Activated CD8-positive, alpha-beta memory T cell treated with anti-CD3 and anti-CD28 coated beads, Interleukin-2, amount 10 ng/mL, durations not matched to agents 7 days and 5 days (primary cell): ENCODE measurements at places on chromosomes 6 and 20.

DNA sequence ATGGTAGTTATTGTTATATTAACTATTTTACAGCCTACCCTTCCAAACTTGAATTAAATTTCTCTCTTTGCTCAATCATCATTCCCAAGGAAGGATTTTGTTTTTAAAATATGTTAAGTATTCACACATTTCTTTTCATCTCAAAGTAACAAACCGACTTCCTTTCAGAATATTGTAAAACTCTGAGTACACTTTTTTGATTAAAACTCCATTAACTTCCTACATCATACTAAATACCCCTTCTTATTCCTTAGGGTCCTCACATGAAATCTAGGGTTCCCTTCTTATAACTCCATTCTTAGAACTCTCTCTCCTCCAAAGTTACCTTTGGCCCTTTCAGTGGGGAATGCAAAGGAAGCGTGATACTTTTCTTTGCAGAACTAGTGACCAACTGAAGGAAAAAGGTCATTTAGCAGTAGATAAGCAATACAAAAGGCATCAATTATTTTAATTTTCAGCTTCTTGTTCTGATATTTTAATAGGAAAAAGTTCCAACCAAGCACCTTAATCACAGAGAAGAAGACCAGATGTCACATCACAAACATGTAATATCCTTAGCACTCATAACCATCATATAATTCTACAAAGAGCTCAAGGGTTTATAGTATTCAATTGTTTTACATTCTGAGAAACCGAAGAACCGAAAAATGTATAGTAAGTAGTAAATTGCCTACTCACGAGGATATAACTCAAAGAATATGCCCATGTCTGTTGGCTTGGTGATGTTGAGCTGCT is 494 bp downstream of the RHAG start:
- H3K27ac ChIP-seq: no peak overlapping the region
- H3K27me3 ChIP-seq: no peaks in the 10 kb centered on the region
- no peaks in the 10 kb centered on the region for H3K36me3 ChIP-seq
- H3K4me1 ChIP-seq: no peaks in the 10 kb centered on the region
- no peak for DNase-seq
- H3K4me3 ChIP-seq: no peak overlapping the region

- no peak overlapping the region for H3K4me3 ChIP-seq
- H3K27ac ChIP-seq: no peak overlapping the region
- H3K27me3 ChIP-seq: no peaks in the 10 kb centered on the region
- no peak for DNase-seq
Observed at GRCh38 chr6:133644892-133645619, 243.9 kb upstream of the TCF21 start.

GRCh38 chr6:17219098-17219497 is 62.1 kb upstream of the RBM24 start:
- no peaks in the 10 kb centered on the region for H3K36me3 ChIP-seq
- DNase-seq: no peak
- no peak overlapping the region for H3K27ac ChIP-seq
- no peaks in the 10 kb centered on the region for H3K27me3 ChIP-seq

DNA sequence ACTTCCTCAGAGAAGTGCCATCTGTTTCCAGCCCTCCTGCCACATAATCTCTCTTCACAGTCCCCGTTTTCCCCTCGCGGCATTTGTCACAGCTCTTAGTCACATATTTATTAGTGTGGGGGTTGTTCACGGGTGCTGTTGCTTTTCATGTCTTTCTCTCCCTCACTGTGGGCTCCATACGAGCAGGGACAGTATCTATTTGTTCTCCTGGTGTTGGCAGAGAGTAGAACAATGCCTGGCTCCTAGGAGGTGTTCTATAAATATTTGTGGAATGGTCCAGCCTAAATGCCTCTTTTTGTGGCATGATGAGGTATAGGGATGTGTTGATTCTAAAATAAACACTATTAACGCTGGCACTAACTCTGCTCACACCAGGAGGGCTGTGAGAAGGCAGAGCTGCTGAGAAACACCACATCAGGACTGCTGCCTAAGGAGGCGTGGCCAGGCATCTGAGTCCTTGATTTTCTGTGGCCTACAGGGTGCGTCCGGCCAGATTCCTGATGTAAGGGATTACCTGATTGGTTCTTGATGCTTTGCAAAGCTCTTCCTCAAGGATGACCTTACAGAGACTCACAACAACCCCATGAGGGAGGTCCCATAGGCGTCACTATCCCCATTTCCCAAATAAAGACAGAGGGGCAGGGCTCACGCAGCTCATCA is 219.8 kb upstream of the ARID1B start:
- H3K4me1 ChIP-seq: no peaks in the 10 kb centered on the region
- peaks cover 1% of the 10 kb centered on the region for H3K36me3 ChIP-seq
- H3K27me3 ChIP-seq: peaks cover 9% of the 10 kb centered on the region
- DNase-seq: no peak

GRCh38 chr20:4957939-4958362 is 43.4 kb downstream of the SLC23A2 start:
- H3K27me3 ChIP-seq: no peaks in the 10 kb centered on the region
- no peak overlapping the region for H3K4me3 ChIP-seq
- peaks cover 21% of the 10 kb centered on the region for H3K4me1 ChIP-seq
- peaks cover 3% of the 10 kb centered on the region for H3K36me3 ChIP-seq
- no peak overlapping the region for H3K27ac ChIP-seq

DNA sequence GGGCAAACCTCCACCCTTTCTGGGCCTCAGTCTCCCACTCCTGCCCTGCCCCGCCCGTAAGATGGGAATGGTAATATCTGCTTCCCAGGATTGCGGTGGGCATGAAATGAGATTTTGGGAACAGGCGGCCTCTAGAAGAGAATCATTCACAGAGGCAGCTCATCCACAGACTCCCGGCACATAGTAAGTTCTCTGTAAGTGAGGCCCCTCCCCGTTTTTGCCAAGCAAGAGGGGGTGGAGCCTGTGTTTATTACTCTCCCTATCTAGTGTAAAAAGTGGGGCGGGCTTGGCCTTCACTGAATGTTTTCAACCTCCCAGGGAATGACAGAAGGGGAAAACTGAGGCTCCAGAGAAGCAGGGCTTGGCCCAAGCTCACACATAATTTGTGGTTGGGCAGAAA is 20.0 kb downstream of the SUN5 start:
- no peaks in the 10 kb centered on the region for H3K36me3 ChIP-seq
- H3K4me1 ChIP-seq: no peaks in the 10 kb centered on the region
- no peaks in the 10 kb centered on the region for H3K27me3 ChIP-seq

DNA sequence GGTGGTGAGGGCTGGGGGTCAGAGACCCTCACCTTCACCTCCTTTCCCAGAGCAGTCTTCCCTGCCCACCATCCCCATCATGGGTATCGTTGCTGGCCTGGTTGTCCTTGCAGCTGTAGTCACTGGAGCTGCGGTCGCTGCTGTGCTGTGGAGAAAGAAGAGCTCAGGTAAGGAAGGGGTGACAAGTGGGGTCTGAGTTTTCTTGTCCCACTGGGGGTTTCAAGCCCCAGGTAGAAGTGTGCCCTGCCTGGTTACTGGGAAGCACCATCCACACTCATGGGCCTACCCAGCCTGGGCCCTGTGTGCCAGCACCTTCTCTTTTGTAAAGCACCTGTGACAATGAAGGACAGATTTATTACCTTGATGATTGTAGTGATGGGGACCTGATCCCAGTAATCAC is 2.1 kb downstream of the HLA-G start:
- DNase-seq: no peak
- no peak overlapping the region for H3K27ac ChIP-seq
- H3K4me3 ChIP-seq: no peak overlapping the region
- H3K4me1 ChIP-seq: peaks cover 13% of the 10 kb centered on the region

DNA sequence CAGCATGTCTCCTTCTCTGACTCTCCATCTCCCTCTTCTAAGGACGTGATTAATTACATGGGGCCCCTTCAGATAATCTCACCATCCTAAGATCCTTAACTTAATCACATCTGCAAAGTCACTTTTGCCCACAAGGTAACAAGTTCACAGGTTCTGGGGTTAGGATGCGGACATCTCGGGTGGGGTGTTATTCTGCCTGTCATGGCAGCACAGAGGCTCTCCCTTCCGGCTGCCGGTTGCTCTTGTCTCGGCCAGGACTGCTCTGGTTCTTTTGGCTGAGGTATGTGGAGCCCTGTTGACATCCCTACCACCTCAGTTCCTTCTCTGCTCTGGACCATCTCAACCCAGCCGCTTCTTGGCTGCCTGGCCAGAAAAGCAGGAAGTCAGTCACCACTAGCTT is 4.2 kb upstream of the CST11 start:
- no peak for DNase-seq
- H3K4me1 ChIP-seq: peaks cover 22% of the 10 kb centered on the region
- peak overlapping the region; percentile 58 for H3K27ac ChIP-seq
- H3K4me3 ChIP-seq: no peak overlapping the region
- H3K27me3 ChIP-seq: peaks cover 7% of the 10 kb centered on the region

DNA sequence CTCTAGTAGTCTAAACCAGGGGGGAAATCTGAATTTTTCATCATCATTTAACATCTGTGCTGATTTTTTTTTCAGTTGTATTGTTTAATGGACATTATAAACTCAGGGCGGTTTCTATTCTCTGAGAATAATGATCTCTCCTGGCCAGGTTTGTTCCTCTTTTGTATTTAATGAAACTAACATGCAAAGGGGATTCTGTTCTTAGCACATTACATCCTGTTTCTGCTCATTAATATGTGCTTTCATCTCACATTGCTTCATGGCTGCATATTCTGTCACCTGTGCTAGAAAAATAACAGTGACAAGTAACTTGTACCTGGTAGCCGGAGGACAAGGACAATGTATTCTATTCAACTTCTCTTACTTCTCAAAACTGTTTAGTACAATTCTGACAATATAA is 806 bp downstream of the HLA-DOB start:
- DNase-seq: no peak
- no peaks in the 10 kb centered on the region for H3K27me3 ChIP-seq
- peaks cover 6% of the 10 kb centered on the region for H3K4me1 ChIP-seq
- no peaks in the 10 kb centered on the region for H3K36me3 ChIP-seq

DNA sequence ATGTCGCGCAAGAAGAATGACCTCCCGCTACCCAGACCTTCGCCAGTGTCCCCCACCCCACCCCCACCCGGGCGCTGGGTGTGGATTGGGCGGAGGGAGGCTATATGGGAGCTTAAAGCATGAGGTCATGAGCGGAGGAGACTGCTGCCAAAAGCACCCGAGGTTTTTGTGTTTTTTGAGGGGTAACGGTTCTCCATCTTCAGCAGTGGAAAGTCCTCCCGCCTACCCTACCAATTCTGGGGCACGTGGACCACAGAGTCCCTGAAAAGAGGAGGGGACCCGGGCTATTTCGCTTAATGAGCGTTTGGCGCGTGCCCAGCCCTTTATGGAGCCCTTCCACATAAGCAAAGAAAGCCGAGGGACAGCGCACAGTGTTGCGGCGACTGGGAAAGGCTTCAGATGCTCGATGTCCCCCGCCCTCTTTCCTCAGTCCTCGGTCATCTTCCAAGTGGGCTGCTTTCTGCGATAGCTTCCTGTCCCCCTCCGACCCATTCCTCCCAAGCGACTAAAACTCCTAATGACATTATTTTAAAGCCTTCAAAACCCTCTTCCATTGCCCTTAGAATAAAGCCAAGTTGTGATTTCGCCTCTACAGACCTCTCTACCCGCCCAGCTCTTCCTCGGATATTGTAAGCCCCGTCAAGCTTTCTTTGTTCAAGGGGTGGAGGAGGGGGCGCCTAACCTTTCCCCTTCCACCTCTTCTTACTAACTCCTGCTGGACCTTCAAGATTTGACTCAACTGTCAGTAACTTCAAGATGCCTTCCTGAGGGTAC is 2.1 kb upstream of the TRERF1 start:
- no peak for DNase-seq
- H3K4me3 ChIP-seq: peak overlapping the region; percentile 97
- peaks cover 6% of the 10 kb centered on the region for H3K27me3 ChIP-seq
- peaks cover 23% of the 10 kb centered on the region for H3K4me1 ChIP-seq
- peaks cover 6% of the 10 kb centered on the region for H3K36me3 ChIP-seq
- H3K27ac ChIP-seq: peak overlapping the region; percentile 26

DNA sequence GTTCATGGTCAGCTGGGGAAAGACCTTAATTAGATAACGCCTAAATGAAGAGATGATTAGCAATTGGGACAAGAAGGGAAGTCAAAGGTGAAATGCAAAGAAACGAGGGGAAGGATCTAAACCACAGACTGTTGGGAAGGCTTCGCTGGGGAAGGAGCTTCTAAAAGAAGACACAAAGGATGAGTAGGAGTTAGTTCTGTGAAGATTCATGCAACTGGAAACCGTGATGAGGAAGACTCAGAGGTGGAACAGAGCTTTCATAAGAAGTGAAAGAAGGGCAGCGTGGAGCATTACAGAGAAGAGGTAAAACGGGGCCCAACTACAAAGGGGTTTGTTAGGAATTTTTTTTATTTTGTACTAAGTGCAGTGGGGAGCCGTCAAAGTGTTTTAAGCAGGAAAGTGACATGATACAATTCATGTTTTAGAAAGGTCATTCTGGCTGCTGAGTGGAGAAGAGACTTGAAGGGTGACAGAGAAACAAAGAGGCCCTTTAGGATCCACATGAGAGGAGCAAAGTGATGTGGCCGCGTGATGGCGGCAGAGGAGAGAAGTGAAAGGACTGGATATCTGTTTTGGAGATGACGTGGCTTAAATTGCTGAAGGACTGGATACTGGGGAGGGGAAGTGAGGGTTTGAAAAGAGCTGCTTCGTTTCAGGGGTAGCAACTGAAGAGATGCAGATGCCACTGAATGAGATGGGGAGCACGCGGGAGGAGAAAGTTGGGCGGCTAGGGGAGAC is 33.6 kb downstream of the TTI1 start:
- H3K4me3 ChIP-seq: no peak overlapping the region
- H3K27me3 ChIP-seq: no peaks in the 10 kb centered on the region
- DNase-seq: no peak
- peaks cover 15% of the 10 kb centered on the region for H3K4me1 ChIP-seq

DNA sequence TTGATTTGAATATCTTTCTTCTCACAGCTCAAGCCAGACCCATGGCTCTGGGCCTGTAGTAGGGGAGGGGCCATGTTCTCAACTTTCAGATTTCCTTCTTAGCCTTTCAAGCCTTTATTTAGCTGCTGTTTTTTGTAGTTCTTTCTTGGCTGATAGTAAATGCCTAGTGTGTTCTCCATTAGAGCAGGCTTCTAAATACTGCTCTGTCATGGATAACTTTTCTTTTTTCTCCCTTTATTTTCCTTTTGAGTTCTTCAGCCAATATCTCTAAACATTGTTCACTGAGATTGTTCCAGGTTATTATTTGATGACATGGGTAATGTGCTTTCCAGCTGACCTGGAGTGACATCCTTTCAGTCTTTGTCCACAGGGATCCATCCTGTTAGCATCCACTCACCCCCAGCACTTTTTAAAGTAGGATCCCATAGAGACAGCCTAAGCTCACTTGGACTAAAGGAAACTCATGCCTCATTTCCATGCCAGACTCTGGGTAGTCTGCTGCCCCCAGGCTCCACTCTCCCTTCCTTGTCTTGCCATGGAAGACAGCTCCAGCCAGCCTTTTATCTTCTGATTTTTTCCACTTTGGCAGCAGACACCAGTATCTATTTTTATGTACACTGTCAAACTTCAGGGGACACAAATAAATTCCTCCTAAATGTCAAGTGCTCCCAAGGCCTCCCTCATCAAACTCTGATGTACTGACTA is 645.6 kb downstream of the RNF144B start:
- no peaks in the 10 kb centered on the region for H3K4me1 ChIP-seq
- no peak overlapping the region for H3K27ac ChIP-seq
- DNase-seq: no peak
- no peak overlapping the region for H3K4me3 ChIP-seq
